ENCODE measurements at places on chromosomes 6 and 20.

- no peak for DNase-seq
Observed at GRCh38 chr6:132483779-132484679, 28.9 kb downstream of the STX7 start.

GRCh38 chr20:37816003-37816402, 86.9 kb upstream of the VSTM2L start:
- DNase-seq: no peak

- DNase-seq: no peak
Observed at GRCh38 chr6:157660414-157660813, 162.6 kb upstream of the SNX9 start.

GRCh38 chr6:111038534-111039252, 48.6 kb upstream of the SLC16A10 start:
- no peak for DNase-seq

- DNase-seq: no peak
Observed at GRCh38 chr20:50477239-50477872, 32.8 kb upstream of the PTPN1 start.

- no peak for DNase-seq
Observed at GRCh38 chr20:6228302-6228843, 105.5 kb upstream of the FERMT1 start.

DNA sequence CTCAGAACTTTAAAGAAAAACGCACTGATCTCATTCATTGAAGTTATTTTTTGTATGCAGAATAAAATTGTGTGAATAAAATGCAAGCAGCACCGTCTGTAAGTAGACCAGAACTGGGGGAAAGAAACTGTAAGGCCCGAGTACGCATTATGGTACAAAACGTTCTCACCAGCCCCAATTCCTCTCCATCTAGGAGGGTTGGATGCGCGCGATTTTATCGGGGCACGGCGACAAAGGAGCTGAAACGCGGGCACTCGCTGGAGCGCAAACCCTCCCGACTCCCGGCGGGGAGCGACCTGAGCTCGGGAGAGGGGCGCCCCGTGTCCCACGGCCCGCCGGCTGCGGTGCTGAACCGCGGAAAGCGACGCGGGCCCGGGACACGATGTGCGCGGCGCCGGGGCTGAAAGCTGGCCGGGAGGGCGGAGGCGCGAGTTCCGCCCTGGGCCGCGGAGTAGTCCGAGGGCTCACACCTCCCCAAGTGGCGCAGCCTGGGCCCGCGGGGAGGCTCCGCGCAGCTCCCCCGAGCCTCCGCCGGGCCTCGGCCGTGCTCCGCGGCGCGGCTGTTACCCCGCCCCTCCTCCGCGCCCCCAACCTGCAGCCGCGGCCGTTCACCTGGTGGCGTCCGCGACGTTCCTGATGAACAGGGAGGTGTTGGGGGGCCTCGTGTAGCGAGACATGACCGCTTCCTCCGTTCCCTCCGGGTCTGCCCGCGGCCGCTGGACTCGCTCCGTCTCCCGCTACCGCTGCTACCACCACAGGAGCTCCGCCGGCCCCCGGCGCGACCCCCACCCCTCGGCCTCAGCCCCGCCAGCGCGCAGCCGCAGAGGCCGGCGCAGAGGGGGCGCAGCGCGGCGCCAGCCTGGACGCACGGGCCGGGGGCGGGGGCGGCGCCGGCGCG, at the start of gene SRSF12:
TSS of gene SRSF12 (minus strand) at position 861 of the 898 bp plus-strand sequence. CDS start at position 677, 184 bp downstream.
- DNase-seq: no peak

- DNase-seq: no peak
Observed at GRCh38 chr6:76495909-76496308, 423.4 kb upstream of the IMPG1 start.

DNA sequence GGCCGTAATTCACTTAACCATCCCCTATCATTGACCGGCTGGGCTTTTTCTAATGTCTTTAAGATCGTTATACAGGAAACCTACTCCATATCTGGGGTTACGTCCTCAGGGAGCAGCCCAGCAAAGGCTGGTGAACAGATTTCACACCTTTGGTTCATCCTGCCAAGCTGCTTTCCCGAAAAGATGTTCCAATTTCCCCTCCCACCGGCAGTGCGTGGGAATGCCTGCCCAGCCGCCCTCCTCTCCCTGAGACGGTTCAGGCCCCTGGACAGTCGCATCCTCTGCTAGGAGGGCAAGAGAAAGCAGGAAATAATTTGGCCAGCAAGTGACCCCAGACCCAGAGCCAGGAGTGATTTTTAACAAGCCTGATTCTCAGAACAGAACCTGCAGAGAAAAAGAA, 16.3 kb downstream of the SIRPA start:
- DNase-seq: no peak

DNA sequence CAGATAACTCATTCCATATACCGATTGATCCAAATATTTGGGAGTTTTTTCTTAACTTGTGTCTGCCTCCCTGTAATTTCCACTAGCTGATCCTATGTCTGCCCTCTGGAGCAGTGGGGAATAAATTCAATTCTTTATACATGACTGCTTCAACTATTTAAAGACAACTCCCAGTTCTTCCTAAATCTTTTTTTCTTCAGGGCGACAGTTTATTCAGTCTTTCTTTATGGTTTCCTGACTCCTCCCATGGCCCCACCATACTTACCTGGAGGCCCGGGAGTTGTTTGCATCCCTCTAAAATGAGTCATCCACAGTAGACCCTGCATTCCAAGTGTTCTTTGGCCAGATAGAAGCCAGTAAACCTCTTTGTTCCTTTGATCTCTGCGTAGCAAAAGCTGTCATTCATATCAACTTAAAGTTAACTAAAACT, 73.6 kb downstream of the LCA5 start:
- DNase-seq: no peak

DNA sequence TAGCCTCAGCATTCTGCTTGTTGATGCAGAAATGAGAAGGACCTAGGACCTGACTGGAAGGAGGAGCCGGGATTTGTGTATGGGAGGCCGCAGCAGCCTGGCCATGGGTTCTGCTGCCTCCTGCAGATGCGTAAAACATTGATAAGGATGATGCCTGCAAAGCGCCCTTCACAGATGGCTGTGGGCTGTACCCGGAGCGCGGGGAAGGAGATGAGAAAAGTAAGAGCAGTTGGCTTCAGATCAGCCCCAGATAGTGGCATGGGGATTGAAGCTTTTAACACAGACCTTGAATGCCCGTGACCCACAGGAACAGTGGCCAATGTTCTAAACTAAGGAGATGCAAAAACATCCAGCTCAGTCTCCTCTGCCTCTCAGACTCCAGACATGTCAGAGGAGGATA, 136.4 kb upstream of the KCNG1 start:
- DNase-seq: no peak

DNA sequence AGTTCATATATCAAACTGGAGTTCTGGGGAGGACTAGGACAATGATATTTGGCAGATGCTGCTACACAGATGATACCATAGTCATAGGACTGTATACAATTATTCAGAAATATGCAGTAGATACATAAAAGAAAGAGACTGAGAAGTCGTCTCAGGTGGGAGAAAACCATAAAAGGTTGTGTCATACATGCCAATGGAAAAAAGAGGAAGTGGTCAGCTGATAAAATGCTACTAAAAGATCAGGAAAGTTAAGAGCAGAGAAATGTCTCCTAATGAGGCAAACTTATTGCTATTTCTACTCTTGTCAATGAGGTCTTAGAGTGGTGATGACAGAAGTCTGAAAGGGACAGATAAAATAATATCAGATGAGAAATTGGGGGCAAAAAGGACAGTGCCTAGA, 407.6 kb downstream of the COL12A1 start:
- no peak for DNase-seq

GRCh38 chr6:73134588-73134987, 90.7 kb downstream of the KHDC1L start:
- no peak for DNase-seq

- DNase-seq: no peak
Observed at GRCh38 chr6:126051791-126052190, 65.5 kb downstream of the TRMT11 start.

DNA sequence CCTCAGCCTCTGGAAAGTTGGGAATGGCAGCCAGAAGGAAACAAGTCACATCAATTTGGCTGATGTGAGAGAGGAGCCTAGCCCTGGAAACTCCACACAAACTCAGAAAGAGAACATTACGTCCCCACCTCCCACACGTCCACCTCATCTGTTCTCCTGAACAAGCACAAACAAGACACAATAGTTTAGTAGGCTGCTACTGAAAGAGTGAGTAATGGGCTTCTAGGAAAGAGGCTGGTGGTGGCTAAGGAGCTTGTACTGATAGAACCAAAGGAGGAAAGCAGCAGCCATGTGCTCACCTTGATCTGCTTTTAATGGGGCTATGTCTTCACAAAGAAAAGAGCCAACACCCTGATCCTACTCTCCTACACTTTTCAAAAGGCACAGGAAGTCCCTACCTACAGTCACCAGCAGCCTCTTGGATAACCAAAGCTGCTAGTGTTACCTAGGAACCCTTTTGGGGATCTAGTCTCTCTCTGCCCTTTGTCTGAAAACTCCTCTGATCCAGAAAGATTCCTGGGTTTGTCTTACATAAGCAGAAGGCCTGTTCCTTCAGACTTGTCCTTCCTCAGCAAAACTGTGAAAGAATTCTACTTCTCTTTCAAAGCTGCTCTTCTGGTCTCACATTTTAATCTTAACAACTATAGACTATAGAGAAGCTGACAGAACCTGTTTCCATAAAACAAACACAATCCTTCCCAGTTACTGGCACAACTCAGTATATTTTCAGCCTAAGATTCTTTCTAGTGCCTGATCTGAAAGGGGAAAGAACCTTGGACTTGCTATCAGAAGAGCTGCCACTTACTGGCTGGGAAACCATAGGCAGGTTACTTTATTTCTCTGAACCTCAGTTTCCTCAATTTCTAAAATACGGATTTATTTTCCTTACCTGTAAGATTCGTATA, 3.1 kb downstream of the PLAGL2 start:
- no peak for DNase-seq

- no peak for DNase-seq
Observed at GRCh38 chr20:36120241-36120640, 34.3 kb upstream of the EPB41L1 start.

GRCh38 chr6:5989141-5989723, 17.5 kb downstream of the NRN1 start:
- no peak for DNase-seq

GRCh38 chr20:25048519-25048952, 9.4 kb downstream of the ACSS1 start:
- no peak for DNase-seq

- DNase-seq: no peak
Observed at GRCh38 chr6:138397128-138398122, 6.6 kb upstream of the HEBP2 start.

- DNase-seq: no peak
Observed at GRCh38 chr6:45650524-45651135, 272.9 kb upstream of the SUPT3H start.

GRCh38 chr6:126553854-126554253, 213.9 kb downstream of the CENPW start:
- DNase-seq: no peak

- DNase-seq: no peak
Observed at GRCh38 chr6:39273406-39273821, 40.8 kb downstream of the KCNK17 start.

DNA sequence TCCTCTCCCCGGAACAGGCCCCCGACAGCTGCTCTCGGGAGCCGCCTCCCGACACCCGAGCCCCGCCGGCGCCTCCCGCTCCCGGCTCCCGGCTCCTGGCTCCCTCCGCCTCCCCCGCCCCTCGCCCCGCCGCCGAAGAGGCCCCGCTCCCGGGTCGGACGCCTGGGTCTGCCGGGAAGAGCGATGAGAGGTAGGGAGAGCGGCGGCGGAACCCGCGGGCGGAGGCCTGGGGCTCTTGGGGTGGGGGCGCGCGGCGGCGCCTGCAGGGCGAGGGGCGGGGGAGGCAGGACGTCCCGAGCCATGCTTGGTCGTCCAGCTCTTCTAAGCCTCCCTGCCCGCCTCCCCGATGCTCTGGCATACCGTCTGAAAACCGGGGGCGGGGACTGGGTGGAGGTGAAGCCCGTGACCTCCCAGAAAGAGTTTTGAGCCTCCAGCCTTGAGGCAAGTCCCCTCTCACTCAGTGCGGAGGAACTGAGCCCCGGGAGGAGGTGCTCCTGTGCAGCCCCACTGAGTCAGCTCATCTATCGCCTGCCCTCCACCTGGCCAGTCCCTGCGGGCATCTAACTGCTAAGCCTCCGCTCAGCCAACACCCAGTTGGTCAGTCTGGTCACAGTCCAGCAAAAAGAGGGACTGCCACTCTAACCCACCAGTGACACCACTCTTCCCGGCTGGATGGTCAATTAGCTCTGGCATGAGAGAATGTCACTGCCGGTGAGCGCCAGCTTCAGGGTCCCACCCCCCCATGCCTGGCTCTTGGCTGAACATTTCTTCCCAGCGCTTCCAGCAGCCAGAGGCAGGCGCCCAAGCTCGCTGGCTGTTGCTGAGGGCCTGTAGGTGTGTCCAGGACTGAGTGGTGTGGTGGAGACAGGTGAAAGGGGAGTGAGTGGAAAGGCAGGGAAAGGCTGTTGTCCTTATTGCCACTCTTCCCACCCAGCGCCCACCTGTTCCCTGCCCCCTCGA, 482 bp downstream of the DDR1 start:
- DNase-seq: no peak

GRCh38 chr6:13447949-13448724, 39.3 kb downstream of the GFOD1 start:
- no peak for DNase-seq

DNA sequence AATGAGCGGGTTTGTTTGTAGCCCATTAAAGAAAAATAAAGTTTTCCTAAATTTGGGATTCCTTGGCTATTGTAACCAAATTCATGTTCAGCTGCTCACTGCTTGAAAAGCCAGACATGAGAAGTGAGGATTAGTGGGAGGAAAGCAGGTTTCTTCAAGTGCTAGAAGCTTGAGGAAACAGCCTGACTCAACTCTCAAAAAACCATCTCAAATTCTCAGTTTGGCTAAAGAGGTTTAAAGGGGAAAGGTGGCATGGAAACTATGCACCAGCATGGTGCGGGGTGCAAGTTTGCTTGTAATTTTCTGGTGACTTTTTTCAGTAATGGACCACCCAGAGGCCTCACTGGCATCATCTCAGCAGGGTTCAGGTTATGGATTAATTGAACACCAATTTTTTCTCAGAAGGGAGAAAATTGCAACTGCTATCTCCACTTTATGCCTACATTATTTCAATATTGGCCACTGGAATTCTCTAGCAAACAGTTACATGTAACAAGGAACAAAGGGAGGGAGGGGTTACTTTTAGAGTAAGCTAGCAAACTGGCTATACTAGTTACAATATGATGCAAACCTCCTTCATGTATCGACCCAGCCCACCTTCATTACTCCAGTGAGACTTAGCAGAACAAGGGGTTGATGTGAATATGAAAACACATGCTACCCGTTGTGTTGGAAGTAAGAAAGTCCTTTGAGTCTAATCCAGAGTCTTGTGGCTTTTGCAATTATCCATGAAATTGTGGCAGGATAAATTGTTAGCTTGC, 85.0 kb upstream of the IFNGR1 start:
- DNase-seq: no peak

- DNase-seq: no peak
Observed at GRCh38 chr6:75025371-75025770, 180.5 kb downstream of the COL12A1 start.
